ENCODE measurements at places on chromosomes 6 and 20. TPM values are rescaled to one million over a fixed set of nuclear protein-coding genes. Genes with fewer than 3 reads are reported as not detected.
A peak's percentile ranks its signal among the peaks of the same experiment; 100 is the strongest.

- peak; percentile 96 for DNase-seq
- H3K4me3 ChIP-seq: no peak overlapping the region
- no peak overlapping the region for H3K27ac ChIP-seq
- no peaks in the 10 kb centered on the region for H3K36me3 ChIP-seq
- no peaks in the 10 kb centered on the region for H3K27me3 ChIP-seq
Observed at GRCh38 chr20:63394069-63394919, 33.1 kb upstream of the CHRNA4 start.

DNA sequence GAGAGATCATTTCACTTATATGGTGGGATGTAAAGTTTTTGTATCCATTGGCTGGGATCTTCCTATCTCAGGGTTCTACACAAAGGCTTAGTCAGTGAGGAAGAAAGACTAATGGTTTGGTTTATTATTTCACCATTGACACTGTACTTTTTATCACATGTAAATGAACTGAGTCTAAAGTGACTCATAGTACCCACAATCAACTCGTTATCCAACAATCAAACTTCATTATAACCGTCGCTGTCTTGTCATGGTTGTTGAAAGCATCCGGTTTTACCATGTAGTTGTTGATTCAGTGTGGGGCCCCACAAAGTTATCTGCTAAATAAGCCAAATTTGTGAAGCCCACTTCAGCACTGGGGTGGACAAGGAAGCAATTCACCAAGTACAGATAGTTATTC, 55.8 kb upstream of the MTRF1L start:
- DNase-seq: no peak
- H3K36me3 ChIP-seq: no peaks in the 10 kb centered on the region
- H3K4me1 ChIP-seq: no peaks in the 10 kb centered on the region
- no peaks in the 10 kb centered on the region for H3K27me3 ChIP-seq
- H3K27ac ChIP-seq: no peak overlapping the region

GRCh38 chr6:12265296-12265695, 24.9 kb upstream of the EDN1 start:
- DNase-seq: no peak
- no peaks in the 10 kb centered on the region for H3K4me1 ChIP-seq
- no peaks in the 10 kb centered on the region for H3K27me3 ChIP-seq
- H3K27ac ChIP-seq: no peak overlapping the region
- H3K4me3 ChIP-seq: no peak overlapping the region

- H3K27ac ChIP-seq: no peak overlapping the region
- no peaks in the 10 kb centered on the region for H3K4me1 ChIP-seq
- H3K27me3 ChIP-seq: no peaks in the 10 kb centered on the region
- no peak for DNase-seq
- H3K36me3 ChIP-seq: no peaks in the 10 kb centered on the region
- H3K4me3 ChIP-seq: no peak overlapping the region
Observed at GRCh38 chr6:5746053-5746758, 260.5 kb downstream of the NRN1 start.

- no peak for DNase-seq
- no peak overlapping the region for H3K27ac ChIP-seq
- no peaks in the 10 kb centered on the region for H3K36me3 ChIP-seq
- H3K4me3 ChIP-seq: no peak overlapping the region
- H3K4me1 ChIP-seq: no peaks in the 10 kb centered on the region
- no peaks in the 10 kb centered on the region for H3K27me3 ChIP-seq
Observed at GRCh38 chr6:66964216-66964615, 1257.2 kb upstream of the EYS start.

- H3K4me3 ChIP-seq: no peak overlapping the region
- no peaks in the 10 kb centered on the region for H3K27me3 ChIP-seq
- H3K4me1 ChIP-seq: no peaks in the 10 kb centered on the region
- H3K27ac ChIP-seq: no peak overlapping the region
- H3K36me3 ChIP-seq: no peaks in the 10 kb centered on the region
- no peak for DNase-seq
Observed at GRCh38 chr6:21730533-21730932, 137.0 kb downstream of the SOX4 start.

DNA sequence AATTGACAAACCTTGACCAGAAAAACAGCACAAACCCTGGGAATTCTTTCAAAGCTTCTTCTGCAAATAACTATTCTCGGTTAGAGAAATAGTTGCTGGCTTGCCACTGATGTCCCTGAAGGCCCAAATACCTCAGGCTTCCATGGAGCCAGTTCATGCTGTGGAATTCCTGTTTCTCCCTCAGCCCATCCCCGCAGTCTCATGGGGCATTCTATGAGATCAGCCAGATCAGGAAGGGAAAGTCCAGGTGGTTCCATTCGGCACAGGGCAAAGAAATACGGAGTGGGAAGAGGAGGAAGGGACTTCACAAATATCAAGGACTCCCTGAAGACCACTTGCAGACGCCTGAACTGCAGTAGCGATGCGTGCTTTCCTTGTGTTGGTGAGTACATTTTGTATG, 63.3 kb downstream of the MYLK4 start:
- no peaks in the 10 kb centered on the region for H3K27me3 ChIP-seq
- H3K27ac ChIP-seq: no peak overlapping the region
- no peak overlapping the region for H3K4me3 ChIP-seq
- peak; percentile 5 for DNase-seq

DNA sequence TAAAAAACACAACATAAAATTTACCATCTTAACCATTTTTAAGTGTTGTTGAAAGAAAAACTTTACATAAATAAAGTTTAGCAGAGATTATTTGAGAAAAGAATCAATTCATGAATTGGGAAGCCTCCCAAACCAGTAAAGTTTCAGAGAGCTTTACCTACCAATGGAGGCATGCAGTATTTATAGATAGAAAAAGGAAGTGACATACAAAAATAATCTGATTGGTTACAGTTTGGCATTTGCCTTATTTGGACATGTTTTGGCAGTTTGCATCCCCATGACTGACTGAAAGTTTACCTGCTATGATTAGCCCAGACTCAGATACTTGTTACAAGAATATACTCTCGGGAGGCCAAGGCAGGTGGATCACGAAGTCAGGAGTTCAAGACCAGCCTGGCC, 3.7 kb upstream of the CMTR1 start:
- no peak overlapping the region for H3K4me3 ChIP-seq
- no peak for DNase-seq
- H3K27ac ChIP-seq: no peak overlapping the region
- H3K27me3 ChIP-seq: no peaks in the 10 kb centered on the region

DNA sequence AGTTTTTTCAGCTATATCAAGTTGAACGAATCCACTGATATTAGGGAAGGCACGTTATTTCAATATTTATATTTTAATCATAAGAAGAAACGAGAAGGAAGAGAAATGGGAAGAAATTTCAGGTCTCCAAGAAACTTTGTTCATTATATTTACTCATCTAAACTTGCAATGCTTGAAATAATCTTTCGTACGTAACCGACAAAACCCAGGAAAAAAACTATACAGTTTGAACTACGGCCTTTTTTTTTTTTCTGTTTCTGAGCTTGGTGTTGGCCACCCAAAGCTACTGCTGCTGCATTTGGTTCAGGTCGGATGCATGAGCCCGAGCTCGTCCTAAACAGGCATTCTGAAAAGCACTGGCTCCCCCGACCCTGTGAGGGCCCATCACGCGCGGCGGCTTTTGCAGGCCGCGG, 548 bp downstream of the PERP start:
- no peaks in the 10 kb centered on the region for H3K36me3 ChIP-seq
- H3K4me1 ChIP-seq: peaks cover 8% of the 10 kb centered on the region
- H3K27ac ChIP-seq: peak overlapping the region; percentile 47
- H3K4me3 ChIP-seq: peak overlapping the region; percentile 77
- DNase-seq: no peak

GRCh38 chr6:133160536-133160935, 80.6 kb upstream of the EYA4 start:
- no peak for DNase-seq
- H3K27me3 ChIP-seq: no peaks in the 10 kb centered on the region
- H3K27ac ChIP-seq: no peak overlapping the region
- no peak overlapping the region for H3K4me3 ChIP-seq

DNA sequence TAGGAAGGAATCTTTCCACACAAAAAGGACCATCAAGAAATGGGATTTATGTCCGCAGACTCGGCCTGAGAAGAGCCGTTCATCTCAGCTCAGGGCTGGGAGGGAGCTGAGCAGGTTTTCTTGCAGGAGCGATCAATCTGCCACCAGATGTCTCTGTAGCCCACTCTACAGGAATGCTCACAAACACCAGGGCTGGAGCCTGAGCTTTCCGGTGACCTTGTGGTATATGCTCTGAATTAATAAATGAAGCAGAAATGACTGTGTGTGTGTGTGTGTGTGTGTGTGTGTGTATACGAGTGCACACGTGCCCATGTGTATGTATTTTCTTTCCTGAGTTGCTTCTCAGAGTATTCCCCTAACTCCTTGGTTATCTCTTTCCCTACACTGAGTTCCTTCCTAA, 12.0 kb downstream of the CD83 start:
- peak; percentile 78 for DNase-seq
- peak overlapping the region; percentile 58 for H3K27ac ChIP-seq
- H3K4me3 ChIP-seq: no peak overlapping the region
- no peaks in the 10 kb centered on the region for H3K27me3 ChIP-seq
- peaks cover 23% of the 10 kb centered on the region for H3K4me1 ChIP-seq
- H3K36me3 ChIP-seq: no peaks in the 10 kb centered on the region

DNA sequence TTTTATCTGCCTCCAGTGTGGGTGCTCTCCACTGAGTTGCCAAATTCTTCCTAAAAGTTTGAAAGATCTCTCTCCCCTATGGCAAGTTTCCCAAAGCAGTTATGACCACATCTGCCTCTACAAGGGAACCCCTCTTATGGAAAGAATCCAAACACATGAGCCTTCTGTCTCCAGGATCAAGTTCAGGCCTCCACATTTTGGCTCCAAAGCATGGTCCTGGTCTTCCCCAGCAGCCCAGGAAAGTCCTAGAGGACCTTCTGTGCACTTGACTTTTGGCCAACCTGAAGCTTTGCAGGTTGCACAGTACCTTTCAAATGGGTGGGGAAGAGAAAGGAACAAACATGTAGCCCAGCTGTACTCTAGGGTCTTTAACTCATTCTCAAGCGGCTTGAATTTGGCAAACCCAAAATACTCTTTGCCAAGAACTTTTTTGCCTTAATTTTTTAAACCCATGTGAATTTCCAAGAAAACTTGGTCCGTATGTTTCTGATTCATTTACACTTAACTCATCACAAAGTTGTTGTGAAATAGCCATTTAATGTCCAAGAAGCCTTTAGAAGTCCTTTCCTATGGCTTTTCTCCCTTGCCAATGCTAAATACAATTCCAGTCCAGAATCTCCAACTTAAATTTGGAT, 240.1 kb upstream of the TBX18 start:
- no peak overlapping the region for H3K27ac ChIP-seq
- H3K4me3 ChIP-seq: no peak overlapping the region
- no peaks in the 10 kb centered on the region for H3K36me3 ChIP-seq
- no peaks in the 10 kb centered on the region for H3K4me1 ChIP-seq
- no peak for DNase-seq

- H3K4me3 ChIP-seq: no peak overlapping the region
- no peaks in the 10 kb centered on the region for H3K4me1 ChIP-seq
Observed at GRCh38 chr6:2403546-2403945, 158.1 kb upstream of the GMDS start.

GRCh38 chr6:41153451-41153850, 696 bp downstream of the TREML1 start:
- H3K27me3 ChIP-seq: no peaks in the 10 kb centered on the region
- H3K4me3 ChIP-seq: no peak overlapping the region
- DNase-seq: no peak
- no peaks in the 10 kb centered on the region for H3K4me1 ChIP-seq
- no peaks in the 10 kb centered on the region for H3K36me3 ChIP-seq

DNA sequence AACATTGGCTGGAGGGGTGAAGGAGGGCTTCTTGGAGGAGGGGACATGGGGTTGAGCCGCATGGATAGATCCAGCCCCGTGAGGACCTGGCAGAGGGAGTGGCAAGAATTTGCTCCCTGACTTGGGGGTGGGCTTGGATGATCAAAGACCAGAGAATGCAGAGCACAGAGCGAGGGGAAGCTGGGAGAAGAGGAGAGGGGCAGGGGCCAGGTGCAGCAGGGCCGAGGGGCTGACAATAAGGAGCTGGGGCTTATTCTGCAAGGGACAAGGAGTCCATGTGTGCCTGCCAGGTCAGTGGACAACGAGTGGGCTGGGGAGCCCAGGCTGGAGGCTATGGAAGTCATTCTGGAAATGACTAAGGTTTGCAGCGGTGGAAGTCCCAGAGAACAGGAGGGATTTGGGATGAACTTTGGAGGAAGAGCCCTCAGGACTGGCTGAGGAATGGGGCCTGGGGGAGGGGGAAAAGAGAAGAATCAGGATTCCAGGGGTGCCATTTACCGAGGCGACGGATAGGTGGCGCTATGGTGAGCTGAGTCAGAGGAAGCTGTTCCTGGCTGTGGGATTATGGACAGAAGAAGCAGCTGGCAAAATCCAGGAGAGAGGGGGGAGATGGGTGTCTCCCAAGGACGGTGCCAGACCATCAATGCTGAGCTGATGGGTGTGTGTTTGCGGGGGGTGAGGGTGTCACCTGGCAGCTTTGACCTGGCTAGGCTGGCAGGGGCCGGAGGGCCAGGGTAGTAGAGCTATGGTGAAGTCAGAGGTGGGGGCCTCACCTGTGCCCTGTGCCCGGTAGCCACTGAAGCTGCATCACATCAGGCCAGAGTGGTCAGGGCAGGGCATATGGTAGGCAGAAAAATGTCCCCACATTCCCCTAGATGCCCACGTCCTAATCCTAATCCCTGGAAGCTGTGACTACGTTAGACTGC, 7.8 kb downstream of the KCNG1 start:
- H3K4me3 ChIP-seq: no peak overlapping the region
- no peaks in the 10 kb centered on the region for H3K27me3 ChIP-seq
- H3K36me3 ChIP-seq: no peaks in the 10 kb centered on the region
- no peaks in the 10 kb centered on the region for H3K4me1 ChIP-seq
- no peak overlapping the region for H3K27ac ChIP-seq

- H3K4me1 ChIP-seq: no peaks in the 10 kb centered on the region
- DNase-seq: no peak
Observed at GRCh38 chr6:116030770-116031169, 29.9 kb downstream of the FRK start.

Gene HMGCLL1
- total RNA-seq: 0.94 TPM

Gene RIPOR3
- 14.6 TPM for total RNA-seq

Gene CENPW
- 5.8 TPM for total RNA-seq
